T-helper 17 cell (primary cell): ENCODE measurements at places on chromosomes 11 and 22.

DNA sequence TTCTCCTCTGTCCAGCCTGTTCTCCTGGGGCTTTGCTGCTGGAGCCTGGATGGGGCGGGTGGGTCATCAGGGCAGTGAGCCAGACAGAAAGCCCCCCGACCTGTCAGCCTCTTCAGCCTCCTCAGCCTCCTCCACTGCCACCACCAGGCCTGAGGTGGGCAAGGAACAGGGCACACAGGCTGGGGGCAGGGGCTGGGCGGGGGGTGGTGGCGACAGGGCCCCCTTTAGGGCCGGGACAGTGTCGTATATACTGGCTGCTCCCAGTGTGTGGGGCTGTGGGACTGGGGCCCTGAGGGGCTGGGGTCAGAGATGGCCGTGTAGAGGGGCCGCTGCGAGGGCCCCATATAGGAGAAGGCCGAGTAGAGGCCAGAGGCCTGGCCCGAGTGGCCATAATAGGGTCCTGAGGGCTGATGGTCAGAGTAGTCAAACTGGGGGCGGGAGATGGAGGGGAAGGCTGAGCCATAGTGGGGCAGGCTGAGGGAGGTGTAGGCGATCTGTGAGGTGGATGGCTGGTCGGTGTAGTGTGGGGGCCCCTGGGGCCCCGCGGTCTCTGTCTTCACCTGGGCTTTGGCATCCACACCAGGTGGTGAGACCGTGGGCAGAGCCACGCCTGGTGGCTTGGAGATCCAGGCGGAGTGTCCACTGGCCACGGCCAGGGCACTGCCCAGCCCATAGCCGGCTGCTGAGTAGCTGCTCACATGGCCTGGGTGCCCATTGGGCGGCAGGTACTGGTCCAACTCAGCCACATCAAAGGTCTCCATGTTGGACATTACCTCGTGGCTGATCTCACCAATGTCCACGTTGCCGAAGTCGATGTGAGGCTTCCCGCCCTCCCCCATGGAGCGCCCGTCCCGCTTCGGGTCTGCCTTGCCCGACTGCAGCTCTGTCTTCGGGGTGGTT lies 10.8 kb downstream of the SOX10 start:
- no peak for DNase-seq

- no peak for DNase-seq
Measured at GRCh38 chr22:47194476-47195155, 432.2 kb downstream of the TBC1D22A start.

GRCh38 chr11:43408277-43408676 lies 49.6 kb downstream of the TTC17 start:
- no peak for DNase-seq

DNA sequence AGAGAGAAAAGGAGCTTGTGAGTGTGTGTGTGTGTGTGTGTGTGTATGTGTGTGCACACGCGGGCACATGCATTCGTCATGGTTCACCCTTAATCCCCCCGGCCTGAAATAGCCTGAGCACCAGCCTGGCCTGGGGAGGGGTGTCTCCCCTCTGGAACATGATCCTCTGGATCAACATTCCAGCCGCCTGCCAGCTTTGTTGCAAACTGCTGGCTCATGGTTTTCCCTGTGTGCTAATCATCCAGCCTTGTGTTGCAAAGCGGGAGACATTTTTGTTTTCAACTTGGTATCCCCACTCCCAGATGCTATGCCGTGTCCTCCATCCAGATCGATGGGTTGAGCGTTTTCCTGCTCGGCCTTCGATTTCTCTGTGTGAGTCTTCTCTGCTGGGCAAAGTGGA lies 94.3 kb downstream of the FEZ1 start:
- no peak for DNase-seq

DNA sequence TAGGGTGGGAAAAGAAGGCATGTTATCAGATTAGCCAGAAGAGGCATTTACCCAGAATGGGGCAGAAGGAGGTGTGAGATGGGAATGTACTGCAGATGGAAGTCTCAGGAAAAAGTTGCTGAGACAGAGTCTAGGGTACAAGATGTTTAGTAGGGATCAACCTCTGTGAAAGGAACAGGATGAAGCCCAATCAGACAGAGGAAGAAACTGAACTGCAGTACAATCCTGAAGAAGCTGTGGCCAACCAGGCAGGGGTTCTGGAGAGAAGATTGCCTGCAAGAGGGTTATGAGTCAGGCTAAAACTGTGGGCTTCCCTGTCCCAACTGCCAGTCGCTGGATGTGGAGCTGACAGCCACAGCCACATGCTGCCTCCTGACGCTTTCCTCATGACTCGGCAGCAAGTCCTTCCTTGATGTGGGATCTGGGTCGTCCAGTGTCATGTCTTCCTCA lies 64.0 kb downstream of the CWC15 start:
- DNase-seq: no peak

GRCh38 chr11:120383518-120384155 lies 47.4 kb downstream of the ARHGEF12 start:
- DNase-seq: no peak

DNA sequence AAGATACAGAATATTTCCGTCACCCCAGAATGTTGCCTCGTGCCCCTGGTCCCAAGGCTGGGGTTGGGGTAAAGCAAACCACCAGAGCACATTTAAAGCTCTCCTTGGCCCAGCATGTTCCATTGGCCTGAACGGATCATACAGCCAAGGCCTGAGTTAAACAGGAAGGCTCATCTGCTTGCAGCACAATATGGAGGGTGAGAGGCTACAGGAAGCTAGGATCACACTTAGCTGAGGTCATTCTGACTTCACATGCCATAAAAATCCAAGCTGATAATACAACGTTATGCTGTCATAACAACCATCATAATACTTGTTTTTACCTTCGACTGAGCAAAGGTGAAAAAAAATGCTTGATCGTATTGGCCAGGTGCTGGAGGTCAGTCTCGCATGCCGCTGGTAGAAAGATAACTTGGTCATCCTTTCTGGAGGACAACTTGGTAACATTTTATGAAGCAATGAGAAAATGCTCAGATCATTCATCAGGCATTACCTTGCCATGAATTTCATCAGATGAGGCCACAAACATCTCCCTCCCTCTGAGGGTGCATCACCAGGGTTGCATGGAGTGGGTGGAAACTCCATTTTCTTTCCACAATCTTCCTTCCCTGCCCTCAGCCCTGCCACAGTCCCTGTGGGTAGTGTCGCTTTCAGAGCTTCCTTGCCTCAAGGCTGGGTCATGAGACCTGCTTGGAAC lies 31.9 kb upstream of the RTL6 start:
- no peak for DNase-seq

- DNase-seq: no peak
Measured at GRCh38 chr11:110303414-110303826, 7.0 kb upstream of the RDX start.
